ENCODE measurements at places on chromosomes 11 and 22. TPM values are rescaled to one million over a fixed set of nuclear protein-coding genes. Genes with fewer than 3 reads are reported as not detected.

The SIK3 gene
- total RNA-seq, result 7.2 TPM

The AHNAK gene
- 591 TPM for total RNA-seq

The TMEM191B gene
- total RNA-seq, result 0.92 TPM

The TYR gene
- total RNA-seq, result not detected

The MTNR1B gene
- total RNA-seq, result not detected

The NCAPH2 gene
- total RNA-seq, result 47.6 TPM

The PIWIL4 gene
- 0.56 TPM for total RNA-seq

The NAALAD2 gene
- total RNA-seq, result 0.21 TPM

The ART1 gene
- total RNA-seq, result not detected

The CDON gene
- 1.8 TPM for total RNA-seq

The NCR3LG1 gene
- total RNA-seq, result 10.5 TPM

The RIC3 gene
- under 0.01 TPM for total RNA-seq

The ST14 gene
- 0.07 TPM for total RNA-seq

The PHETA2 gene
- total RNA-seq, result 25.4 TPM

The ALX4 gene
- total RNA-seq, result not detected

The POU2AF3 gene
- total RNA-seq, result not detected

The PRODH gene
- total RNA-seq, result not detected

The KRTAP5-7 gene
- total RNA-seq, result not detected

The MMP1 gene
- total RNA-seq, result 1,378 TPM

The RBM7 gene
- total RNA-seq, result 59.9 TPM

The KCNJ4 gene
- not detected for total RNA-seq

The PATE2 gene
- total RNA-seq, result 0.07 TPM

The OR5D14 gene
- not detected for total RNA-seq

The APOBEC3G gene
- total RNA-seq, result 9.5 TPM

The FXYD2 gene
- 0.13 TPM for total RNA-seq

The SYT12 gene
- total RNA-seq, result 0.04 TPM

The FOXRED2 gene
- total RNA-seq, result 6.2 TPM

The MPZL2 gene
- 148 TPM for total RNA-seq

The MS4A8 gene
- not detected for total RNA-seq

The SLC6A5 gene
- total RNA-seq, result not detected

The SLN gene
- not detected for total RNA-seq

The DGAT2 gene
- 0.49 TPM for total RNA-seq

The MMP11 gene
- 4.5 TPM for total RNA-seq

The P2RX3 gene
- total RNA-seq, result not detected

The CFAP300 gene
- not detected for total RNA-seq

The ARHGAP20 gene
- total RNA-seq, result 1.8 TPM

The TRIM6 gene
- total RNA-seq, result 2.0 TPM
